ENCODE measurements at places on chromosomes 6 and 20. TPM values are rescaled to one million over a fixed set of nuclear protein-coding genes. Genes with fewer than 3 reads are reported as not detected.

- DNase-seq: no peak
Observed at GRCh38 chr6:128357392-128358130, 162.8 kb downstream of the PTPRK start.

DNA sequence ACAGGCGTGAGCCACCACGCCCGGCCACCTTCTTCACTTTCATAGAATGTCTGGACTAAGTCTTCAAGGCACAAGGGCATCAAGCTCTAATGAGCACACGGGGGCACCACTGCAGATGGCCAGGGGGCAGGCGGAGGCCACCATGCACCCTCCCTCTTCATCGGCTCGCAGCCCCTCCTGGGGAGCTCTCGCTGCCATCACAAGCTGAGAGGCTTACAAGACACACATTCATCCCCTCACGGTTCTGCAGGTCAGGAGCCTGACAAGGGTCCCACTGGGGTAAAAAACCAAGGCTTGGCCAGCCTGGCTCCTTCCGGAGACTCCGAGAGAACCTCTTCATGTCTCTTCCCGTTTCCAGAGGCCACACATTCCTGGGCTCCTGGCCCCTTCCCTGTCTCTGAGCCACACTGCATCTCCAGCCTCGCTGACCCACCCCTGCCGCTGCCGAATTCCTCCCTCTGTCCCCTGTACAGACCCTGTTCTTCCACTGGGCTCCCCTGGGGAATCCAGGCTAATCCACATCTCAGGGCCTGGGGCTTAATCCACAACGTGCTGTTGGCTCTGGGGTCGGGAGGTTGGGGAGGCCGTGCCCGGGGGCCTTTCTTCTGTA, 19.8 kb downstream of the DLL1 start:
- DNase-seq: no peak

DNA sequence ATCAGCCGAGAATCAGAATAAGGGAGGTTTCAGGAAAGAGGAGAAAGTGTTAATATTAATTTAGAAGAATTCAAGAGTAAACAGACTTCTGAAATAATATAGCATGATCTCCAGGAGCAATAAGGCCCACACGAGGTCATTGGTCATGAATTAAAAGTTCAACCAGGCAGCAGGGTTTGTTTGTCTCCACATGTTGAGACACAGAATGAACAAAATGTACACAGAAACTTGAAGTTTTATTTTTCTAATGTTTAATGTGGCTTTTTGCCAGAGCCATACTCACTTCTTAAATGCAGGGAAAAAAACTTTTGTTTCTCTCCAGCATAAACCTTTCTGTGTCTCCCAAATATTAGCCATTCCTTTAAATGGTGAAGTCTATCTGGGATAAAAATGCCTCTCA, 504.5 kb downstream of the HDGFL1 start:
- no peak for DNase-seq

DNA sequence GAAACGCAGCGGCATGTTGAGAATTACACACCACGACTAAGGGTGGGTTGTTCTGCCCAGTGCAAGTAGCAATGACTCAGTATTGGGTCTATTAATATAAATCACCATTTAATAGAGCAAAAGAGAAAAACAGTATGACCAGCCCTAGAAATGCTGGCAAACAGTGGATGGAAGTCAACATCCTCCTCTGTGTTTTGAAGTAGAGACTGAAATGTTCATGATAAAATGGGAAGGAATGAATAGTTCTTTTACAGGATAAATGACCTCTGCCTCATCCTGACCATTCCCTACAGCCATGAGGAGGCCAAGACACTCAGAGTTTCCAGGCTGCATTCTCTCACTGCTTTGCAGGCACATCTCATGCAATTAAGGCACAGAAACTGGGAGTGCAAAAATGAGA, 111.8 kb downstream of the PSMB1 start:
- no peak for DNase-seq

Gene SLC32A1
- total RNA-seq: not detected
